ENCODE measurements at places on chromosomes 7 and 10. TPM values are rescaled to one million over a fixed set of nuclear protein-coding genes. Genes with fewer than 3 reads are reported as not detected.

The PROSER2 gene
- total RNA-seq = 2.0 TPM

The LFNG gene
- total RNA-seq = 0.93 TPM

The ADARB2 gene
- total RNA-seq = not detected

The CDC14C gene
- not detected for total RNA-seq

The RBP3 gene
- not detected for total RNA-seq

The SPRN gene
- 0.12 TPM for total RNA-seq

The ABLIM1 gene
- total RNA-seq = 5.8 TPM

The SUN3 gene
- total RNA-seq = not detected

The GRID1 gene
- total RNA-seq = not detected

The ADAM22 gene
- total RNA-seq = 0.50 TPM

The ZDHHC6 gene
- total RNA-seq = 24.6 TPM

The C10orf53 gene
- not detected for total RNA-seq
